Astrocyte of the cerebellum (primary cell): ENCODE measurements at places on chromosomes 2 and 18.
A peak's percentile ranks its signal among the peaks of the same experiment; 100 is the strongest.

DNA sequence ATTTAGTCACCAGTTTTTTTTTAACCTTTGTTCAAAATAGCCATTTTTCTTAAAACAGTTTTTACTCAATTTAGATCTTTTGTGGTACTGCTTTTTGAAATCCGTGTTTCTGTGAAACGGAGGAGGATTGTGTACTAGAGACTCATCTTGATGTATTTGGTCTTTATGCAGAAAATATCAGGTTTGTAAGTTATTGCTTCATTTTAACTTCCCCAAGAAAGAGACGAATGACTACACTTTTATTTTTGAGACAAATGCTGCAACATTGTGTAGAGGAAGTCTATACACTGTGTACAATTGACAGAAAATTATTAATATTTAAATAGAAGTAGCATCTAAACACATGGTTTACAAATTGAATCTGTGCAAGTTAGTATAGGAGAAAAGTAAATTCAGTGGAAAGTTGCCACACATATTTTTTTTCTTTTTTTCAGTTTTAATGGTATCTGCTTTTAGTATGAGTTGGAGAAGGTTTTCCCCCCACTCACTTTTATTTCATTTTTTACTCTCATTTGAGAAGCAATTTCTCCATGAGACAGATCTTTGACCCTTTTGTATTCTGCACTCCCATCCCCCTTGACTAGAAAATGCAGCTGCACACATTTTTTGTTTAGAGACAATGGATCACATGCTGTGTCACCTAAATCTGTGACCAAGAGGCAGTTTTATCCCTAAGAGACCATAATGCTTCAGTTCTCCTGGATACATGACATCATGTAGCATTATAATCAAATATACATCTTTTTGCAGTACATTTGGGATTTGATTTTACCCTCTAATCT, 200.8 kb upstream of the STON1 start:
- DNase-seq = no peak

GRCh38 chr2:36500072-36500471, 97.9 kb downstream of the FEZ2 start:
- no peak for DNase-seq

GRCh38 chr2:38712871-38713270, 38.3 kb downstream of the SRSF7 start:
- no peak for DNase-seq

DNA sequence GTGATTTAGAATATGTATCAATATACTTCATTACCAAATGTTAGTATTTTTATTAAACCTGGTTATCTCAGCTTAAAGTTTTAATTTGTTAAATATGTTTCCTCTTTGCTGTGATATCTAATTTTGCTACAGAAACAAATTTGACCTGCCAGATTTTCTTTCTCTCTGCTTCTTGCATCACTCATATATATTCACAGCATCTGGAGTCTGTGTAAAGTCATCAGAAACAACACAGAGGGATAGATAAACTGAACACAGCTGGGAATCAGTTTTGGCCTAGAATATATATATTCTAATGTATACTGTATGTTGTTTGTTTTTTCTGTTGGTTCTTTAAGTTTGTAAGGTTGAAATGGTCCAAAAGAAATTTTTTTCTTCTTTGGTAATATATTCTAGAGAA, 8.5 kb downstream of the PSMD14 start:
- DNase-seq = no peak

DNA sequence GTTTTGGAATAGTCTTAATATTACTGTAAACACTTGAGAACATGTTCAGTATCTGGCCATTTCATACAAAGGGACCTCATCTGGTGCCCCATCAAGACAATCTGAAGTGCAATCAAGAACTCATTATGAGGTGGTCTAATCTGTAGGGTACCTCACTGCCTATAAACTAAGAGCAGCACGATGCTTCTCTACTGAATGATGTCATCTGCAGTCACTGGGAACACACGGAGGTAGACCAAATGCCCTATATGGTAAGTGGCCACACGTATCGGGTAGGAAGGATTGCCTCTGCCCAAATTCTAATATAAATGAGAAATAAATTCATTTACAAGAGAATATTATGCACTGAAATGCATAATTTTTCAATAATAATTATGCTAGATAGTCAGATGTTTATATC, 90.4 kb downstream of the SLC8A1 start:
- no peak for DNase-seq

- DNase-seq = no peak
These were observed 214.3 kb upstream of the NXPH2 start for GRCh38 chr2:138994502-138994901.

- DNase-seq = peak; percentile 68
These were observed 25.3 kb upstream of the STAM2 start for GRCh38 chr2:152200565-152201465.

DNA sequence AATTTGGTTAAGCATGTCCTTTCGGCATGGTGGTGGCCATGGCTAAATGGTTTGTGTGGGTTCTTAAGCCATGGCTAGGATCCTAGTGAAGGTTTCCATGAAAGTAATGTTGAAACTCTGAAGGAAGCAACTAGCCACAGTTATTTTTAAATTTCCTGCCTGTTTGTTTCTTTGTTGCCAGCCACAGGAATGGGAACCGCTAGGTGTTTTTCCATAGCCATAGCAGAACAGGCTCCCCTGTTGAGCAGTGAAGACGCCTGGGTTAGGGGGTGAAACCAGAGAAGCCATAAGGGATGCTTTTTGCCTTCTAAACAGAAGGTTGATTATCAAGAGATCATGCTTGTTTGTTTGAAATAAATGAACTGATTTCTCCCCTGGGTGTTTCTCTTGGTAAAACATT, 60.1 kb upstream of the CHMP1B start:
- DNase-seq = peak; percentile 6

DNA sequence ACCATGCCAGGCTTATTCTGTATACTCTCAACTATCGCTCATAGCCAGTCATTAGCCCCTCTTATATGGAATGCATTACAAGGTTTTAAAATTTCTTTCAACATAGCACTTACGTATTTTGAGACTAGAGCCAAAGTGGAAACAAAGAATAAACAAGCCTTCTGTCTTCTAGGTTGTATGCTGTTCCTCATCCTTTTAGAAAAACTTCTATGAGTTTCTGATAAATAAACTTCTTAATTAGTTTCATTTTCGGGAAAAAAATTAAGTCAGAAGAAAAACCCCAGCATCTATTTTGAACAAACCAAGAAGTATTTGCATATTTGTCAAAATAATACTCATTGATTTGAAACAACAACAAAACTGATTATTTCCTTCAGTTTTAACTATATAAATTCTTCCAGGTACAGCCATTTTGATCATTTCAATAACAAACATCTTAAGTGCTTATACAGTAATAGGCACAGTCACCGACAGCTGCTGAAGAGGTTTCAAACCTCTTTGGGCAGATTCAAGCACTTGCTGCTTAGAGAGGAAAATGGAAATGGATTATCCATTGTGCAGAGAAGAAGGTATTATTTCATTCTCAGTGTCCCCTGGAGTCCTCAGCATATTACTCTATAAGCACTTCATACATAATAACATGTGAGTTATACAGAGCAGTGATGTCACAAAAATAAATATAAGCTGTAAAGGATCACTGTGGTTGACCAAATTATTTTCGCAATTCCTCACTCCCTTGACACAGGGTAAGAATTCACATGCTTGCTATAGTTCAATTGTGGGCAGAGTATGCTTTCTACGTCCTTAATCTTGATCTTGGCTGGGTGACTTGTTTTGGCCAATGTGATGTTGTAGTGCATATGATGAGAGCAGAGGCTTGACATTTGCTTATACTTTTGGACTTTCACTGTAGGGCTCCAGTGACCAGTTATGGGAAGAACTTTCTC, 833.8 kb downstream of the TRIB2 start:
- DNase-seq = no peak

- DNase-seq = no peak
These were observed 697 bp downstream of the ITGA4 start for GRCh38 chr2:181457741-181458425.

- DNase-seq = no peak
These were observed 143.8 kb upstream of the THUMPD2 start for GRCh38 chr2:39922679-39923405.

- peak; percentile 54 for DNase-seq
These were observed 233.5 kb upstream of the ATP5MC3 start for GRCh38 chr2:175414882-175415487.

DNA sequence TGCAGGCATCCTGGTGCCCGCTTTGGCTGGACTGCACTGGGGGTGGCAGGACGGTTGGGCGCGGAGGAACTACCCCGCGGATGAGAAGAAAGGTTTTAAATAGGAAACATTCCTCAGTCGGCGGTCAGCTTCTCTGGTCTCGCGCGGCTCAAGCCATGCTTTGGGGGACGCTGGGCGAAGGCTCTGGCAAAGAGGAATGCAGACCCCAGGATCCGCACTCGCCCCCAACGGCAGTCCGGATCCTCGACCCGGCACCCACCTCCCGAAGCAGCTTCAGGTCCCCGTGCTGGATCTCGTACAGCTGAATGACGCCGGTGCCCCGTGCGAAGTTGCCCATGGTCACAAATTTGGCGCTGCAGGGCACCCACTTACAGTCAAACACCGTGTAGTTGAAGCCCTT, 686 bp upstream of the PNO1 start:
- DNase-seq = no peak

DNA sequence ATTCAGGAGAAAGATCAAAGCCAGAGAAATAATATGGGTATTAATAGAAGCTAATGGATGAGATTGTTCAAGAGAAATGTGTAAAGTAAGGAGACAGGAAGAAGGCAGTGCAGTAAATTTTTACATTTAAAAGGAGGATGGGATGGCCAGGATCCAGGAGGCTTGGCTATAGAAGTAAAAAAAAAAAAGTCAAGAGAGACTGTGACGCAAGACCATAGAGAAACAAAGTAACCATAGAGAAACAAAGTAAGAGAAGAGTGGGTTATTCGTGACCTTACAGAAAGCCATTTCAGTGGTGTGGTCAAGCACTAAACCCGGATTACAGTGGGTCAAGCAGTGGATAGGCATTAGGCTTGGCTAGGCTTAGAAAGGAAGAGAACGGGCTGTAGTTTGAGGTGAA, 10.5 kb upstream of the FAM171B start:
- DNase-seq = no peak

- DNase-seq = no peak
These were observed 179.2 kb downstream of the RIT2 start for GRCh38 chr18:42936289-42936688.

- DNase-seq = no peak
These were observed 91.5 kb downstream of the KCTD18 start for GRCh38 chr2:200418399-200418798.

DNA sequence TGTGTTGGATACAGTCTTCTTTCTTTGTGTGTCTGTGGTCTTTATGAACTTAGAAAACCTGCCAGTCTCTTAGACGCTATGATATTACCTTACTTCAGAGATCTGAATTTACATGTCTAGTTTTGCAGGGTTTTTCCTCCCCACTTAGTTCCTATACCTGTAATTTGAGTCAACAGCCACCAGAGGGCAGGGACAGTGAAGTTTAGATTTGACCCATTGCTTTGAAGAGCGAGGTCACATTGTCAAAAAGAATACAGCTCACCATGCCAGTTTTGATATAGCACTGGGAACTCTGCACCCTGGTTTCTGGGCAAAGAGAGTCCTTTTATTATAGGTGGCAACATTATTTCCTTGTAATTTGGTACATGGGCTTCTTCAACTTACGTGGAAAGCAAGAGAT, 102.3 kb downstream of the MAPK4 start:
- no peak for DNase-seq

DNA sequence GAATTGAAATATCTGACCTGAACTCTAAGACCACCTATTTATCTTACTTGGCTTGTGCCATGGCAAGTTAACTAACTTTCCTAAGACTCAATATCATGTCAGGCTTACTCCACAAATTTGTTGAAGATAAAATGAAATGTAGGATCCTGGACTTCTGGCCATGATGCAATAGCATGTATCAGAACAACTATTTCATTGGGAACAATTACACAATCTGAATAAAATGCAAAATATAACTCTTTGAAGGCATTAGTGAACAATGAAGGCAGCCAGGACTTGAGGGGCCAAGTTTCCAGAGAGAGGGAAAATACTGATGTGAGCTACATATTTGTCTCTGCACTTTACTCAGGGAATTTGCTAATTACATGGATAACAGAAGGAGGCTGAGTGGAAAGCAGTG, 476.5 kb upstream of the ACVR2A start:
- DNase-seq = no peak

- DNase-seq = no peak
These were observed 191.4 kb downstream of the EPHA4 start for GRCh38 chr2:221380686-221381085.

- no peak for DNase-seq
These were observed 41.5 kb downstream of the CCBE1 start for GRCh38 chr18:59655676-59656075.

DNA sequence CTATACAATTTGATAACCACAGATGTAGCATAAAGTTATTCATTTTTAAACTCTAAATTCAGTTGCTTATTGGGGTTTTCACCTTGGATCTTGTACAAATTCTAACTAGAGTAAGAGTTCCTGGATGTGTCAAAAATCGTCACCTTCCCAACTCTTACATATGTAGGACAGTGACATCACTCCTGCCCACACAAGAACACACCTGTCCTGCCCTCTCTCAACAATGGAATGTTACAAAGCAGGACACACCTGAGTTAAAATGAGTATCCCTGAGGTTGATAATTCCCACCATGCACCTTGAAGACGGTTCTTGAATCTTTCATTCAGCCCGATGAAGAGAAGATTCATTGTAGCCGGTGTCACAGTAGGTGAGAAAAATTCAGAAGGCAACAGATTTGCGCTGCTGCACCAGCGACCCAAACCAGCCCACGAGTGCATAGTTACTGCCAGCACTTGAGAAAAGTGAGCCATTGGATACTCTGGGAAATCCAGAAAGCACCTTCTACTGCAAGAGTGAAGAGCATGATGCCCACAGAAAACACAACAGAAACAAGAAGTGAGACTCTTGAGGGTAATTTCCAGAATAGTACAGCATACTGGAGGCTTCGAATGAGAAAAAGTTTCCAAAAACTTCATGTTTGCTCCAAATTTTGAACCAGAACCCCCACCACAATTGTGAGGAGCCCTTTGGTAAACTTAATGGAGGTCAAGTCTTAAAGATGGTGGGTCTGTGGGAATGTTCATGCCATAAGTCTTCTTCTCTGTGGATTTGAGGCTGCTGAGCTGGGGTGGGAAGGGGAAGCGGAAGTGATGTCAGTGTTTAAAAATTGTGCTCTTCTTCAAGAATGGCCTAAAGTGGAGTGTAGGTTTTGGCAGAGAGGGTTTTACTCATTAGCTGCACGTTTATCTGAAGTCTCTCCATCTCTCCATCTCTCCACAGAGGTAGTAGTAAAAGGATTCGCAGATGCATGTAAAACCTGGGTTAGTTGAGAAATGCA, 34.7 kb upstream of the ADAM23 start:
- no peak for DNase-seq

DNA sequence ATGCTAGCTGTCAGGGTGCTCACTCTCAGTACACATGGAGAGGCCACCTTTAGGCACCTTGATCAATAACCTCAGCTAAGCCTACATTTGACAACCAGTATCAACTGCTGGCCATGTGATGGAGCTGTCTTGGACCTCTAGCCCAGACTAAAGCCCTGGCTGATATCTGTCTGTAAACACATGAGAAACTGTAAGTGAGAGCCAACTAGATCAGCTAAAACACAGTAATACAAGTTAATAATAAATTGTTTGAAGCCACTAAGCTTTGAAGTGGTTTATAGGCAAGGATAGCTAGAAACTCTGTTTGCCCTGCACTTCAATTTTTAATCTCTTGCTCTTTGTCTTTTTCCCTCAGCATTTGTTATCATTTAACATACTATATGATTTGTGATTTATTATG, 407.1 kb downstream of the SPAG16 start:
- DNase-seq = no peak
